ENCODE measurements at places on chromosomes 5 and 9.

- no peak for DNase-seq
These were observed 73.3 kb downstream of the MYO10 start for GRCh38 chr5:16862777-16863176.

GRCh38 chr5:158882660-158883059 is 217.1 kb downstream of the EBF1 start:
- DNase-seq = no peak

- no peak for DNase-seq
These were observed 179.0 kb upstream of the SGCD start for GRCh38 chr5:156147944-156148285.

GRCh38 chr9:78021697-78022096 is 9.9 kb downstream of the GNAQ start:
- no peak for DNase-seq

- no peak for DNase-seq
These were observed 2.7 kb upstream of the MTMR12 start for GRCh38 chr5:32315221-32316014.

DNA sequence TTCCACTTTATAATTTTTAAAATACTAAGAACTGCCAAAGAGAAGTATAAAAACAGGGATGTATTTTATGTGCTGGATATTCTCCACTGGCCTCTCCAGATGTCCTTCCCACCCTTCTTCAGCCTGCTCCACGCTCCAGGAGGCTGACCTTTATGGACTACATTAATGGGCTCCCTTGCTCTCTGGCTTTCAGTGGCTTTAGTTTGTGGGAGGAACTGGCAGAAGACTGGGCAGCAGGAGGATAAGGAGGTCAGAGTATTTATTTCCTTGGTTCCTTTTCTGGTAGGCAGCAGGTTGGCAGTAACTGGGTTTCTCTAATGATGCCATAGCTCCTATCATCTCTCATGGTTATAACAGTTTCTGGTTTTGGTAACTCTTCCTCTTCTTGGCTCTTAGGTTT is 133.9 kb downstream of the PAM start:
- DNase-seq = no peak

DNA sequence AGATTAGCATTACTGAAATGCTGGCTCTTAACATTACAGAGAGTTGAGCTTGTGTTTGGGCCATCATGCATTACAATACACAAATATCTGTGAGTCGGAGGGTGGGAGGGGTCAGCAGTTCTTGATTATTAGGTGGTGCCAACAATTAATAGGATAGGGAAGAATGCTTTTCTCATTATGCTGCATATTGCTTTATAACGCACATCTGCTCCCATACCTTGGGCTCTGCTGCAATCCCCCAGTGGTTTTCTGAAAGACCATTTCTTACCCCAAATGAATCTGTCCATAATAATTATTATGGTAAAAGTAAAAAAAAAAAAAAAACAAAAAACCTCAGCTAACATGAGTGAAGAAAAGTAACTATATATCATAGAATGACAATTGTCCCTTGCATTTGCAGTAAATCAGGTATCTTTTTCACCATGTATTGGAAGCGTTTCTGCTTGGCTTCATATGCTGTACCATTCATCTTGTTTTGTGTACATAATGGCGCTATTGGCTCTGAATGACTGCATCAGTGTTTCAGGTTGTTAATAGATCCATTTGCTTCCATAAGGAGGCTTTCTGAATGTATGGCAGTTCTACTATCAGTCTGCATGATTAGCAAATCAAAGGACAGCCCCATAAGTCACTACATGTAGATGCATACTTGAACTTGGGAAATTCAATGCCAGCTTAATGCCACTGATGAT is 75.9 kb downstream of the CAVIN4 start:
- DNase-seq = no peak

- peak; percentile 24 for DNase-seq
These were observed 374.9 kb downstream of the MAT2B start for GRCh38 chr5:163880302-163880701.

DNA sequence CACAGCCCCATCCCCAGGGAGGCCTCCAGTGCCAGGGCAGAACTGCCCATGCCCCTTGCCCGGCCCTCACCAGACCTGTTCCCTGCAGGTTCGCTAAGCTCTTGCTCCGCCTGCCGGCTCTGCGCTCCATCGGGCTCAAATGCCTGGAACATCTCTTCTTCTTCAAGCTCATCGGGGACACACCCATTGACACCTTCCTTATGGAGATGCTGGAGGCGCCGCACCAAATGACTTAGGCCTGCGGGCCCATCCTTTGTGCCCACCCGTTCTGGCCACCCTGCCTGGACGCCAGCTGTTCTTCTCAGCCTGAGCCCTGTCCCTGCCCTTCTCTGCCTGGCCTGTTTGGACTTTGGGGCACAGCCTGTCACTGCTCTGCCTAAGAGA is 110.1 kb downstream of the RXRA start:
- no peak for DNase-seq

DNA sequence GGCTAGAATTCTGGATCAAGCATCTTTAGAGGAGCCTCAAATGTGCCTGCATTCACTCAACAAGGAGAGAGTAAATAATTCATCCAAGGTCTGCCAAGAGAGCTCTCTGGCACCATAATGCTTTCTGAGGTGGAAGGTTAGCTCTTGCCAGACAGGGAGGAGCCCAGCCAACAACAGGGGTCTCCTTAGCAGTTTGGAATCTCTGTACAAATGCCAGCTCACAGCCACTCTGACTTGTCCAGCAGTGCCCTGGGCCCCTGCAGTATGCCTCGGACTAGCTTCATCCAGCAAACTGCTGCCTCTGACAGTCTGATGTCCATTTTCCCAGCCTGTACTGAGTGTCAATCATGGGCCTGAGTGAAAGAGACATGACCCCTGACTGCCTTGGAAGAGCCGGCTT is 127.2 kb upstream of the SLC44A1 start:
- DNase-seq = no peak

DNA sequence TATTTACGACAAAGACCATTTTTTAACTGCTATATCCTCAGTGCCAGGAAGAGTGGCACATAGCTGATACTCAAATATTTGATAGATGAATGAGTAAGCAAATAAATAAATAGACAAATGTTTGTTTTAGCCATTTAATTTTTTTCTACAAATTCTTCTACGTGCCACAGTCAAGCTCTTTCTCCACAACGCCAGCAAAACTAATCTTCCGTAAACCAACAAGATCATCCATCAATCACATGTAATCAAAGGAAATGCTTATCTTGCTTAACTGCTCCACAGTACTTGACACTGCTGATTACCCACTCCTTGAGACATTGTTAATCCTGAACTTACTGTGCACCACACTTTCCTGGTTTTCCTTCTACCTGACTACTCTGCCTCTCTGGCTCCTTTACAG is 136.7 kb downstream of the EDIL3 start:
- DNase-seq = no peak

DNA sequence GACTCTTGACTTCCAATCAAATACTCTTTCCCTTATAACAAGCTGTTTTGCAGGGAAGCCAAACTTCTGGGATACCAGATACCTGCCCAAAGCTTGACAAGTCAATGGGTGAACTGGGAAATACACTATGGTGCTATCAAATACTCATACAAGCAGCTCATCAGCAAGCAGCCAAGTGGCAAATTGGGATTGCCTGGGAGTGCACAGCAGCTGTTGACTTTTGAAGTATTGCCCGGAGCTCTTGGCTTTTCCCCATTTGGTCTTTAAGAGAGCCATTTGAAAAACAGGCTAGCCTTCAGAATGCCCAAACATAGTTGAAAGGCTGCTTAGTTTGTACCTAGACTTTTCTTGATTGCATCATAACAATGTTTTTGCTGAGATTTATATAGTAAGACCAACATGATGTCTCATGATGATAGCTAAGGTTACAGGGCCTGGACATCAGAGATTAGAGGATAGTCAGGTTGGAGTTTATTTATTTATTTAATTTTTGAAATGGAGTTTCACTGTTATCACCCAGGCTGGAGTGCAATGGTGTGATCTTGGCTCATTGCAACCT is 210.1 kb upstream of the ZNF608 start:
- DNase-seq = no peak

- peak; percentile 92 for DNase-seq
These were observed 215.7 kb downstream of the GAS1 start for GRCh38 chr9:86731511-86732063.

- DNase-seq = no peak
These were observed 297.2 kb upstream of the TARS1 start for GRCh38 chr5:33143405-33144123.

DNA sequence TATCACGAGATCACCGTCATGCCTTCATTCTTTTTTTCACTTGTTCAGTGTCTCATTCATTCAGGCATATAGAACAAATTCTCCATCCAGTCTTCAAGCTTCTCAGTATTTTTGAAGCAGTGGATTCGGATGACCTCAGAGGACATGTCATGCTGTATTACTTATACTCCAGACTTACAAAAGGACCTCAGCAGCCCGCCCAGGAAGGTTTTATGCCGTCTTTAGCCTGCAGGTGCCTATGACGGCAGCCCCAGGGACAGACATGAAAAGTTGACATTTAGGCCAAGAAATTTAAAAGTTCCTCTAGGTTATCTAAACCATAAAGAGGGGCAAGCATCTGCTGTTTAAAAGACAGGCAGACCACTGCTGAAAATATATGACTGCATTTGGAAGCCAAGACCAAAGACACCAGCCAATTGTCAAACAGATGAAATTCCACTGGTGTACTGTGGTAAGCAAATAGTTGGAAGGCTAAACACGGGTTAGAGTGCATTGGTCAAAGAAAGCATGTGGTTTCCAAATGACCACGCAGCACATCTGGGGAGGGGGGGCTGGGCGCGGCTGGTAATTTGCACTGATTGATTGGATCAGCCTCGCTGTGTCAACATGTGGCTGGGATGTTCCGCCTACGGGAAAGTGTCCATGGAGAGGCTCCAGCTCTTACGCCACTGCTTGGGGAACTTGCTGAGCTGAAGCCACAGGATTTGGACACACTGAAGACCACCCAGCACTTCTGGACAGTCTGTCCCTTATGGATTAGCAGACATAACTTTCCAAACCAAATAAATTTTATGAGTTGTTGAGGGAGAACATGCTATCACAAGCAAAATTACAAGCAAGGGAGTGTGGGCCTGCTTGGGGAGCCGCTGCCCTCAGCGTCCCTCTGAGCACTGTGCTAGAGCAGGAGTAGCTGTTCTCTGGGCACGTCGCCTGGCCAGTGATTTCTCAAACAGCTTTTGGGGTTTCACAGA is 173.6 kb downstream of the FANCC start:
- DNase-seq = peak; percentile 98

DNA sequence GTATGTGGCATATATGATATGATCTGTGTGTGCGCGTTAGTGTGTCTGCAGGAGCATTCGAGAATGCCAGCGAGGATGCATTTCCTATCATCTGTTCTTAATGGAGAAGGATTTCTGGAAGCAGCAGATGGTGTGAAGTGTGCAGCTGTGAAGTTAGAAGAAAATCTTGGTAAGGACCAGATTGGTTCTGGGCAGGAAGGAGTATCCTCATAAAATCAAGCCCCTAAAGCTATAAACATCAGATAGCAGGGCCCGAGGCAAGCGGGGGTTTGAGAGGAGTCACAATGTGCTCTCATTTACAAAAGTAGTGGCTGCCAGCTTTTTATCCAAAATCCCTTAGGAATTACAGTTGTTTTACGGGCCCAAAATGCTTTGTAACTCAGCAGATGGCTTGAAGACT is 40.0 kb downstream of the DAPK1 start:
- DNase-seq = no peak

- peak; percentile 92 for DNase-seq
These were observed 51.6 kb downstream of the ENTREP1 start for GRCh38 chr9:69376651-69377050.

- no peak for DNase-seq
These were observed 11.9 kb downstream of the LCN1 start for GRCh38 chr9:135533113-135533512.

- peak; percentile 86 for DNase-seq
These were observed 112.4 kb downstream of the MEF2C start for GRCh38 chr5:88770276-88771257.

DNA sequence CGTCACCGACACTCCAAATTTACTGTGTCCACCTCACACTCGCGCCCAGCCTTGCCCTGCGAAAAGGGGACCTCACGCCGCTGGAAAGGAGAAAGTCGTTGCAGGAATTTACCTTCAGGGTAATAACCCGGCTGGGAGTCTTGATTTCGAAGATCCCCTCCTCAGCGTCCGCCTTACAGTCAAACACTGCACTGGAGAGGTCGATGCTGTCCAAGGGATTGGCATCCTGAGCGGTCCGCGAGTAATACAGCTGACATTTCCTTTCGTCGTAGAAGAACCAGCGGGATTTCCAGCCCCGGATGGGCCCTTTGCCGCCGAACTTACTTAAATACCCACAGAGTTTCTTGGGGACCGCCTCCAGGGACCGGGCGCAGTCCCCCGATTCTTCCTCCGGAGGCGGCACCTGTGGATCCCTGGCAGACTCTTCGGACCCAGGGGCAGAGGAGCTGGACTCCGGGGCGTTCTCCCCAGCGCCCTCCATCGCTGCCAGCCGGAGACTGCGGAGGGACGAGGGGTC is 330 bp downstream of the TBC1D2 start:
- peak; percentile 46 for DNase-seq

- no peak for DNase-seq
These were observed 238.6 kb downstream of the FANCC start for GRCh38 chr9:95078939-95079338.

DNA sequence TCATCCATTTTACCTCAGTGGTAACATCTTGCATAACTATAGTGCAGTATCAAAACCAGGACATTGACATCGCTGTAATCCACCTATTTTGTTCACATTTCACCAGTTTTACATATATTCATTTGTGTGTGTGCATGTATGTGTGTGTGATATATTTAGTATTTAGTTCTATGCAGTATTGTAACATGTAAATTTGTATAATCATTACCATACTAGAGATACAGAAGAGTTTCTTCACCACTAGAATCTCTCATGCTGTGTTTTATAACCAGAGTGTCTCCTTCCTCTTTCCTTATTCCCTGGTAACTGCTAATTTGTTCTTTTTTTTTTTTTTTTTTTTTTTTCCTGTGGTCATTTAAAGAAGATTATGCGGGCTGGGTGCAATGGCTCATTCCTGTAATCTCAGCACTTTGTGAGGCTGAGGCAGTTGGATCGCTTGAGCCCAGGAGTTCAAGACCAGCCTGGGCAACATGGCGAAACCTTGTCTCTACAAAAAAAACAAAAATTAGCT is 11.0 kb downstream of the RASA1 start:
- DNase-seq = no peak

GRCh38 chr9:87595610-87596009 is 97.9 kb downstream of the DAPK1 start:
- DNase-seq = no peak
